ENCODE measurements at places on chromosomes 5 and 9.

DNA sequence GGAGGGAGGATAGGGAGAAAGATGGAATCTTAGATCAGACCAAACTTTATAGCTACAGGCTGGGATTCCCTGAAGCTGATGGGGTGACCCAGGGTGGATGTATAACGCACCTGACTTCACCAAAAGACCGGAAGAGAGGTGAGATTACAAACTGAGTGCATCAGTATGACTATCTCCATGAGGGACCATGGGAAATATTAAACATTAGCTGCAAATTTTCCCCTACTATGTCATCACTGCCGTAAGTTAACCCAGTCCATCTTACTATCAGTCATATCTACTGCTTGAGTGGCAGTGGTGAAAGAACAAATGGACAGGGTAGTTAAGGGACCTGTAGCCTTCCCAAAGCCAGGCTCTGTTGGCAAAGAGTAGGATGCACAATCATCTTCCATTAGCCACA lies 368.3 kb downstream of the EFNA5 start:
- DNase-seq, result no peak

GRCh38 chr9:36590231-36590630 lies 17.5 kb downstream of the MELK start:
- no peak for DNase-seq

DNA sequence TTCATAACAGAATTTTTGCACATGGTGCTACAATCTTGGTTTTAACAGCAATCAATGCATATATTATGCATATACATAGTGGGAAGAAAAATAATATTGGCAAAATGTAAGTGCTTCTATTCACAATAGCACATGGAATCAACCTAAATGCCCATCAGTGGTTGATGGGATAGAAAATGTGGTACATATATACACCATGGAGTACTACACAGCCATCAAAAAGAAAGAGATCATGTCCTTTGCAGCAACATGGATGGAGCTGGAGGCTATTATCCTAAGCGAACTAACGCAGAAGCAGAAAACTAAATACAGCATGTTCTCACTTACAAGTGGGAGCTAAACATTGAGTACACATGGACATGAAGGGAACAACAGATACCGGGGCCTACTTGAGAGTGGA lies 37.2 kb upstream of the TLX3 start:
- DNase-seq, result no peak

- DNase-seq, result no peak
Observed at GRCh38 chr9:96663506-96664120, 8.5 kb upstream of the PRXL2C start.

GRCh38 chr9:132481053-132481849 lies 71.2 kb downstream of the CFAP77 start:
- no peak for DNase-seq

- no peak for DNase-seq
Observed at GRCh38 chr5:141597814-141598213, 21.0 kb downstream of the DIAPH1 start.
